Activated T-cell treated with anti-CD3 and anti-CD28 coated beads for 1 hour (primary cell): ENCODE measurements at places on chromosomes 5 and 9.

GRCh38 chr5:130975299-130975698, 189.8 kb downstream of the HINT1 start:
- no peak for DNase-seq

DNA sequence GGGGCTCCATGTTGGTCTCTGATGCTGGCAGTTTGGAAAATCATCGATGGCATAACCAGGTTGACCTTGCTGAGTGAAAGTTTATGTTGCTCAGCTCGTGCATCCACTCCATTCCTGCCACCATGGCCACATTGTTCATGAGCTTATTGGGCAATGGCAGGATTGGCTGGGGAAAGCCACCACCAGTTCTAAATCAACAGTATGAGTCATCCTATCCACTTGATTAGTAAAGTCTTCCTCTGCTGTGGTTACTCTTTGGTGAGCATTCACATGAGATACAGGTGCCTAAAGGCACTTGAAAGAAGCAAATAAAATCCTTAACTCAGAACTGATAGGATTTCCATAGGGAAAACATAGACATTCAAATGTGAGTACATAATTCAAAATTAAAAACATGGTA, 131.8 kb upstream of the FBN2 start:
- no peak for DNase-seq

DNA sequence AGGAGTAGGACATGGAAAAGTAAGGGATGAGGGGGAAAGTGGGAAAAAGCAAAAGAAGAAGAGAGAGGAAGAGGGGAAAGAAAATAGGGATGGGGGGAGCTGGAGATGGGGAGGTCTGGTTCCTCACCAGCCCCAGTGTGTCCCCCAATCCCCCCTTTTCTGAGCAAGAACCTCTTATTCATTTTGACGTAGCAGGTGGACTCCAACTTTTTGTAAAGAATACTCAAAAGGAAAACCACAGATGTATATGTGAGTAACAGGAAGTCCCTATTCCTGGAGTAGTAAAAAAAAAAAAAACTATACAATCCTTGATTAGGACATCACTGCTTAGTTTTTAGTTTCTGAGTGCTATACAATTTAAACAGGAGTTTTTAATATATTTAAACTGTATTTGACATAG, 3.9 kb upstream of the CFAP95 start:
- DNase-seq, result no peak

DNA sequence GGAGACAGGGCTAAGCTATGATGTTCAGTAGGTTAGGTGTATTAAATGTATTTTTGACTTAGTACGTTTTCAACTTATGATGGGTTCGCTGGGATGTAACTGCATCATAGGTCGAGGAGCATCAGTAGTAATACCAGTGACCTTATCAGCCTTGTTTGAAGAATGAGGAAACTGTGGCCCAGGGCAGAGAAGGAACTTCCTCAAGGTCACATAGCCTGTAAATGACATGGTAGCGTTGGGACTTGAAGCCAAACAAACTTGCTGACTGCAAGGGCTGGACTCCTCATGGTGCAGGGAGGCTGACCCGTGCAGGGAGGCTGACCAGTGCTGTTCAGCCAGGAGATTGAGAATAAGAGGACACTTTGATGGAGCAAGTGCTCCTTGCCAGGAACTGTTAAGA, 21.3 kb upstream of the PTPN3 start:
- DNase-seq, result no peak

- DNase-seq, result no peak
Observed at GRCh38 chr9:13644675-13645074, 365.2 kb upstream of the MPDZ start.

DNA sequence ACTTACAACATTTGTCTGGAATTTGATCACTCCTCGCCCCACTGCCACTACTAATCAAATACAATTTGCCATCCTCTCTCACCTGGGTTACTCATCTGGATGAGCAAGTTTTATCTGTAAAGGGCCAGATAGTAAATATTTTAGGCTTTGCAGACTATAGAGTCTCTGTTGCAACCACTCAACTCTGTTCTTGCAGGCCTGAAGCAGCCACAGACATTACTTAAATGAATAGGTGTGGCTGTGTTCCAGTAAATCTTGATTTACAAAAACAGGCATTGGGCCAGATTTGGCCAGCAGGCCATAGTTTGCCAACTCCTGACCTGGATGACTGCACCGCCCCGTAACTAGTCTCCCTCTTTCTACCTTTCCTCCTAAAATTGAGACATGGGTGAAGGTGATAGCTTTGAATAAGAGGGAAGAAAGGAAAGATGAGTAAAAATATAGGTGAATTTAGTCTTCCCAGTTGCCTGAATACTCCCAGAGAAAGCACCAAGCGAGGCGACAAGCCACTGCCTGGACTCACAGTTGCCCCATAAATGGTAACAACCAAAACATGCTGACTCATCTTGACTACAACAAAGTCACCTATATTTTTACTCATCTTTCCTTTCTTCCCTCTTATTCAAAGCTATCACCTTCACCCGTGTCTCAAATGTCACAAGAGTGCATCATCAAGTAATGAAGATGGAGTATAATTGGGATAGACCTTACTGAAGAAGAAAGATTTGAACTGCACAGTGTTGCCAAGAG, 32.5 kb upstream of the SCAMP1 start:
- no peak for DNase-seq

DNA sequence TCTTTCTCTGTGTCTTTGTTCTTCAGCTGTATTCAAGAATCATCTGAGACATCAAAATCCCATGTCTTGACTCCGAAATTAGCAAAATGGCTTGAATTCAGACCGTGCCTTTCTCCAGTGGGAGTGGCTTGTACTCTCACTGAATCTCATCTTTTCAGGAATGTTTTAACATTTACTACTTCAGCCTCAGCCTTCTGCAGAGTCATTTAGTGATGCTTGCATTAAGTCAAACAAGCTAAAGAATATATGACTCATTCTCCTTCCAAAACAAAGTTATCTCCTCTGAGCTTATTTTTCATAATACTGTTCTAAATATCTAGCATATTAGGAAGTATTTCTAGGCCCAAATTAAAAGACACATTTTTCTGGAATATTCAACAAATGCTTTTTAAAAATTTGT, 205.3 kb downstream of the CDH10 start:
- no peak for DNase-seq

DNA sequence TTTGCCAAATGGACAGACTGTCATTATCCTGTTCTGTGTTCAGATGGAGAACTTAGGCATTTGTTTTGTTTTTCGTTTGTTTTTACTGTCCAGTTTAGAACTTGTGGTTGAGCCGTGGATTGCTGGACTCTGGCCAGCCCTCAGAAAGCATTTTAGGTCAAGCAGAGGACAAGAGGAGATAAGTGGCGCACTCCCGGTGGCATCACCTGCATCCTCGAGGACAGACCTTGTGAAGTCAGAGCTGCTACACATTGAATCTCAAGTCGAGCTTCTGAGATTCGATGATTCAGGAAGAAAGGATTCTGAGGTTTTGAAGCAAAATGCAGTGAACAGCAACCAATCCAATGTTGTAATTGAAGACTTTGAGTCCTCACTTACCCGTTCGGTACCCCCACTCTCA, 8.9 kb downstream of the MTRR start:
- DNase-seq, result no peak

DNA sequence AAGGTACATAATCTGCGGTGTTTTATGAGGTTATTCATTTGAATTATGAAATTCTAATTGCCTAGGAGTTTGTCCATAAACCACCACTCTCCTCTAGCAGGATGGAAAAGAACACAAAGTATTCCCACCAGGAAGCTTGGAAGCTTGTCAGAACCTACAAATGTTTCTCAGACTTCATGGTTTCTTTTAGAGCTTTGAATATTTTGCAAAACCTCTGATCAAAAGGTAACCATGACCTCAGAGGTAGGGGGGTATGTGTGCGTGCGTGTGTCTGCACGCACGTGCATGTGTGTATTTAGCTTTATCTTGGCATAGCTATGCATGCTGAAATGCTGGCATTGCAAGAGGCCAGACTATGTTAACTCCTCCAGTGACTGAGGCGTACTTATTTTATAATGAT, 847.0 kb downstream of the TLE1 start:
- DNase-seq, result no peak
